ENCODE measurements at places on chromosomes 5 and 9.
A peak's percentile ranks its signal among the peaks of the same experiment; 100 is the strongest.

- DNase-seq: peak; percentile 83
These were observed 18.4 kb upstream of the F2RL2 start for GRCh38 chr5:76641514-76642120.

DNA sequence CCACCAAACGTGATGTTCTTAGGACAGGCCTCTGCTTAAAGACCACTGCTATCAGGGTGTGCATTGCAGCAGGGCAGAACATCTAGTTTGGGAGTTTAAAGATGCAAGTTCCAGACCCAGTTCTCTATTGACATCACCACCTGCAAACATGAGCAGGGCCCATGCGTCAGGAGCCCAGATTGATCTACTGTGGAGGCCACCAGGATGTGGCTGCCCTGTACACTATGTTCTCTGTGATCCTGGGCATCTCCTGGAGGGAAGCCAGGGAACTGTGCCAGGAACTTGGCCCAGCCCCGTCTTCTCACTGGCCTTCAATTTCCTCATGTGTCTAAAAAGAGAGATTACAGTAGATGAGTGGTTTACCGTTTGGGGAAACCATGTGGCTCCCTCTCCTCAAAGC is 87.1 kb downstream of the PDE6A start:
- DNase-seq: peak; percentile 93

GRCh38 chr5:150154618-150155128 is 972 bp downstream of the PDGFRB start:
- no peak for DNase-seq

GRCh38 chr5:142829801-142830220 is 59.6 kb downstream of the ARHGAP26 start:
- no peak for DNase-seq

DNA sequence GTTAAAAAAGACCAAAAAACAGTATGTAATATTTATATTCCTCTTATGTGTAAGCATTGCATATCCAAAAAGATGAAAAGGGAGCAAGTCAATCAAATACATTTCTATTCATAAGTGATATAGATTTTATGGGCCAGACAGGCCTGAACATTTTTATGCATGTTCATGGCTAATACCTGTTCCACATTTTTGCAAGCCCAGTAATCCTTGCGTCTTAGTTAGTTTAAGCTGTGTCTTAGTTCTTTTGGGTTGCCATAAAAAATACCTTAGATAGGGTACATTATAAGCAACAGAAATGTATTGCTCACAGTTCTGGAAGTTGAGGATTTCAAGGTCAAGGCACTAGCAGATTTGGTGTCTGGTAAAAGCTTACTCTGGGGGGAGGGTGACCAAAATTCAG is 342.1 kb downstream of the TAF11L14 start:
- no peak for DNase-seq

GRCh38 chr5:82595113-82595512 is 317.0 kb upstream of the RPS23 start:
- DNase-seq: no peak

GRCh38 chr9:123472862-123473614 is 117.0 kb downstream of the CRB2 start:
- DNase-seq: no peak

GRCh38 chr9:137171149-137171900 is 531 bp downstream of the TMEM210 start:
- DNase-seq: no peak

- DNase-seq: no peak
These were observed 70.0 kb upstream of the RAD23B start for GRCh38 chr9:107213080-107213479.

- no peak for DNase-seq
These were observed 214.1 kb upstream of the IER5L start for GRCh38 chr9:129392093-129392541.

- no peak for DNase-seq
These were observed 6.1 kb upstream of the PANK3 start for GRCh38 chr5:168585119-168585856.

DNA sequence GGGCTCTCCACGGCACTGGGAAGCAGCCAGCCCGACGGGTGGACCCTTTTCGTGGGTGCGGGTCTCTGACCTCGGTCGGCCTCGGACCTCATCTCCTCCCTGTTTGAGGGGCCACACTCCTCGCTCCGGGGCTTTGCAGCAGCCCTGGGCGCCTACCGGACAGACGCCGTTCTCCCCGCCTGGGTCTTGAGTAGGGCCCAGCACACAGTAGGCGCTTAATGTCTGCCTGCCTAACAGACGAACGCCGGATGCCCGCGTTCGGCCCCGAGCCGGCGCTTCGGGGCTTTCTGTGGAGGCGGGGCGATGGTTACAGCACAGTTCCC is 842 bp upstream of the GTF3C5 start:
- DNase-seq: no peak

DNA sequence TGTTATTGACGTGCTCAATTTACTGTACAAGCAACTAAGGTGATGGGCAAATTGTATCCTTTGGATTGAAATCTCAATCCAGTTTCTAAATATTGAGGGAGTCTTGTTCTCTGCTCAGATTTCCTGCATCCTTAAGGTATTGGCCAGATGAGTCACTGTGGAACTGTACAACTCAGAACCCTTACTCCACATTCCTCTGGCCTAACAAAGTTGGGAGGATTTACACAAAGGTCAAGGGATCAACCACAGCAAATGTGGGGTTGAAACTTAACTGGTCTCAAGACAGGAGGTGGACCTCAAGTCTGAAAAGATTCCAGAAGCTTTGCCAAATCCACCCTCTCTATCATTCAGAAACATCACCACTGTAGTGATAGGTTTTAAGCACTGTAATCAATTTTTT is 81.5 kb upstream of the AGXT2 start:
- DNase-seq: no peak

DNA sequence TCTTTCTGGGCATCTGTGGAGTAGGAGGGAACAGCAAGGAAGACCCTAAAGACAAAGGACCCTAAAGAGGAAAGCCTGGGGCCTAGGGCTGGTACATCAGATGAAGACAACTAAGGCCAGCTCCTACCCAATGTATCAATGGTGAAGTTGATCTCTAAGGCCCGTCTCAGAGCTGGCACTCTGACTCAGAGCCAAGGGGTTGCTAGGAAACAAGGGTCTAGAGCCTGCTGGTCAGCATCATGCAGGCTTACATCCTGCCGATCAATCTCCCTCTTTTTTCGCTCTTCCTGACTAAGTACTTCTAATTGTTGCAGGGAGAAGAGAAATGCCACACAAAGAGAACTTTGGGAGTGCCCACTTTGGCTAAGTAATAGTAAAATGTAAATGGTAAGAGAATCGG is 26.2 kb downstream of the TRIM32 start:
- no peak for DNase-seq

DNA sequence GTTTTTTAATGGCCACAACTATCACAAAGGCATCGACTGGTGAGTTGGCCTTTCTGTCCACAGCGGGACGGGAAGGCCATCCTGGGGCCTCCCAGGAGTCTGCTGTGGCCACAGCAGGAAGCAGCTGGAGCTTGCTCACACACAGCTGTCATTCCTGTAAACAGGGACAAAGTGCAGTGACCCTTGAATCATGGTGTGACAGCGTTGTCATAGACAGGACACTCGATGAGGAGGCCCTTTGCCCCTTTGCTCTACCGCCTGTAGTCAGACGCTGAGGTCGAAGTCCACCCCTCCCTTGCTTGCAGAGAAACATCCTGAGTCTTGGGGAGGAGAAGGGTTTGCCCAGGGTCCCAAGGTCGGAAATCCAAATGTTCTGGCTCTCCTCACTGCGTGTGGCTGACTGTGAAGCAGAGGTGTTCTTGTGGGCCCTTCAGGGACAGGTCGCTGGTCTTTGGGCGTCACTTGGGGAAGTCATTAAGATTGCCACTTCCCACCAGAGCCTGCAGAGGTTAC is 35.1 kb downstream of the NDST1 start:
- no peak for DNase-seq

DNA sequence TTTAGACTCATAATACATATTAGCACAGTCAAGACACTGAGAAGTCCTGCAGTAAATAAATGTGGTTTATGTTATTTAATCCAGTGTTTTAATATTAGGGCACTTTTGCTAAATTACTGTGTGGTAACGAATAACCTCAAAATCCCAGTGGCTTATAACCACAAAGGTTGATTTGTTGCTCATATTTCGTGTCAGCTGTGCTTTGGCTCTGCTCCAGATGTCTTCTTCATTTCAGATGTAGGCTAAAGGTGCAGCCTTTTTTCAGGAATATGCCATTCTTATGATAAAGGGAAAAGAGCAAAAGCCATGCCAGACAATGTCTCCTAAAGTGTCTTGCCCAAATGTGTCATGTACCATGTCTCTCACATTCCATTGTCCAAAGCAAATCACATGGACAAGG is 144.8 kb downstream of the BRINP1 start:
- DNase-seq: no peak

GRCh38 chr9:83355024-83355444 is 183.2 kb downstream of the FRMD3 start:
- DNase-seq: no peak

DNA sequence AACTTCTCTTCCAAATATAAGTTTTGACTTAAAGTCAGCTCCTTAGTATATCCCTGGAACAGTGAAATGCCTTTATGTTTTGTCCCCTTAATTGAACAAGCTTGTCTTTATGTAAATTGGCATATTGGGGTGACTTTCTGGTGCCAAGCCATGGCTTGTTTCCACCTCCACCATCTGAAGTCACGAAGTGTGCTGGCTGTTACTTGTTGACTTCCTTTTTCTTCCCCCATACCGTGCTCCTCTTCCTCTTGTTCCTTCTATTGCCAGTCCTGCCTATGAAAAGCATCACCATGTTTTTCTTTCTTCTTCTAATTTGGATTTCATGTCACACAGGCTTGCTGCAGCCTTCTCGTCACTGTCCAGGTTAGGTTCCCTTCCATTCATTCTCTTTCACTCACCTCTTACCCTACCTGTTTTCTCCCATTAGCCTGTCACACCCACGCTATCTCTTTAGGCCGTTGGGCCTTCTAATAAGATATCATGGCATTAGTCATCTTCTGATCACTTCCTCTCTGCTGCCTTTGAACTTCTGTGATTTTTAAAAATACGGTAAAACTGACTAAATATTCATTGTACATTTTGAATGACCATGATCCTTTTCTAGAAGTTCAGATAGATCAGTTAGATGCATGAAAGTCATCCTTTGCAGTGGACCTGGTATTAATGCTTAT is 48.1 kb downstream of the IQGAP2 start:
- DNase-seq: no peak

DNA sequence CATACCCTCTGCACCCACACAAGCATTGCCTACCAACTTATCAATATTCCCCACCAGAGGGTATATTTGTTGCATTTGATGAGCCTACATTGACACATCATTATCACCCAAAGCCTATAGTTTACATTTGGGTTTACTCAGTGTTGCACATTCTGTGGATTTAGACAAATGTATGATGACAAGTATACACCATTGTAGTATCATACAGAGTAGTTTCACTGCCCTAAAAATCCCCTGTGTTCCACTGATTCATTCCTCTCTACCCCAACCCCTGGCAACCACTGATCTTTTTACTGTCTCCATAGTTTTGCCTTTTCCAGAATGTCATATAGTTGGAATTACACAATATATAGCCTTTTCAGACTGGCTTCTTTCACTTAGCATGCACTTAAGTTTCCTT is 85.7 kb upstream of the CPLX2 start:
- no peak for DNase-seq

GRCh38 chr9:130943777-130944176 is 4.7 kb upstream of the FIBCD1 start:
- no peak for DNase-seq

GRCh38 chr5:43010935-43011315 is 29.2 kb downstream of the ANXA2R start:
- DNase-seq: no peak

GRCh38 chr5:125603321-125603720 is 819.9 kb upstream of the GRAMD2B start:
- no peak for DNase-seq

DNA sequence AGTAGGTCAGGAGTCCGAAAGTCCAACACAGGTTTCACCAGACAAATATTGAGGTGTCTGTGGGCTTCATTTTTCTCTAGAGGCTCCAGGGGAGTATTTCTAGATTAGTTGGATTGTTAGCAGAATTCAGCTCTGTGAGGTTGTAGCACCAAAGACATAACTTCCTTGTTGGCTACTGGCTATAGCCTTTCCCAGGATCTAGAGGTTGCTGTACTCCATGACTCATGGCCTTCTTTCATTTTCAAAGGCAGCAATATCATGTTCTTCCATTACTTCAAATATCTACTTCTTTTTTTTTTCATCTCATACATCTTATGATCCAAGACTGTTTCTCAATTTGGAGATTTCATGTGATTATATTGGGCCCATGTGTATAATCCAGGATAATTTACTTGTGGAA is 404.0 kb upstream of the FAM174A start:
- no peak for DNase-seq

GRCh38 chr5:122073018-122073417 is 5.0 kb downstream of the LOX start:
- DNase-seq: no peak

- DNase-seq: no peak
These were observed 19.3 kb downstream of the TYRP1 start for GRCh38 chr9:12712532-12712931.

- DNase-seq: no peak
These were observed 25.8 kb upstream of the ARSI start for GRCh38 chr5:150328515-150328914.

GRCh38 chr5:73922875-73923557 is 297.0 kb downstream of the ARHGEF28 start:
- DNase-seq: no peak

GRCh38 chr5:180665682-180666404 is 16.4 kb upstream of the FLT4 start:
- no peak for DNase-seq

GRCh38 chr5:42021923-42022322 is 96.8 kb downstream of the FBXO4 start:
- DNase-seq: no peak

DNA sequence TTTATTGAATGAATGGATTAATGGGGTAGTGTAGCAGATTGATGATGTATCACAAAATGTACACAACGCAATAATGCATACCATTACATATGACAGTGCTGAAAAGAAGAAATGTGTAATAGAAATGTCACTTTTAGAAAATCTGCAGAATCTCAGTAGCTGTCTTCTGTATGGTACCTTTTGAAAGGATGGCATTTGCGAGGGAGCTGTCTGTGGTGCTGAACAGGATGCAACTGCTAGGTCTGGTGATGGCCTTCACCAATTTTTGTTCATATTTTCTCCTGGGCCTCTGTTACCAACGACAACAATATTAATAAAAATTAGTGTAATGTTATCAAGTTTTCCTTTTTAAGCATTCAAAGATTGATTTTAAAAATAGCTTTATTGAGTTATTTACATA is 36.2 kb upstream of the OTULIN start:
- DNase-seq: peak; percentile 51

GRCh38 chr9:33109850-33110595 is 33.5 kb upstream of the SMU1 start:
- no peak for DNase-seq

DNA sequence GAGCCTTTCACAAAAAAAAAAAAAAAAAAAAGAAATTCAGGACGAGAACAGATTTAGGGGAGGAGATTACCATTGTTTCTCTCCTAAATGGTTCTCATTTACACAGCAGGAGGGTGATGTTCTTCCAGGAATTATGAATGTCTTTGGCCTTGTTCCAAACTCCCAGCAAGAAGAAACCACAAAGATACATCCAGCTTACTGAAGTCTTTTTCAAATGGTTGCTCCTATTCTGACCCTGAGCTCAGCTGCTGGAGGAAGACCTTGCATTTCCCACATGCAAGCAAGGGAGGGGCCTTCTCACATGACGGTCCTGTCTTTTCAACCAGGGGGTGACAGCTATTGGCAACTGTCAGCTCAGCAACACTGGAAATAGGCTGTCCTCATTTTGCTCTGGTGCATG is 203.0 kb upstream of the VLDLR start:
- no peak for DNase-seq

GRCh38 chr9:131748411-131748955 is 8.6 kb upstream of the RAPGEF1 start:
- no peak for DNase-seq

Measured in hematopoietic multipotent progenitor cell treated with erythropoietin and hydrocortisone succinate and interleukin-3 and kit ligand, for 8 days (in vitro differentiated cells).